Kasumi-1 (cell line): ENCODE measurements at places on chromosomes 1 and 21.

DNA sequence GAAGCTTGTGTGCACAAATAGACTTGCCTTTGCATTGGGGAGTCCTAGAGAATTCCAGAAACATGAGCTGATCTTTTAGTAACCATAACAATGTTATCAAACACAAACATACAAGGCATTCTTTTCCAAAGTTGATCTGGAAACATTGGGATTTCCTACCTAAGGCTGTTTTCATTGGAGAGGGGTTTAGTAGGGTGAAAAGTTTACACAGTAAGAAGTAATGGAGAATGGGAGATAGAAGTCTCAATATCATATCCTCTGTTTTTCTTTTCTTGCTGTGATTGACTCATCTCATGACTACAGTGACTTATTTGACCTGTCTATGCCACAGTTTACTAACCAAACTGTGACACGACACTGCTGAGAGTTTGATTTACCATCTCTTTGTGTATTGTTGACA lies 65.6 kb upstream of the PLA2G4A start:
- no peak for DNase-seq

GRCh38 chr1:197806718-197807117 lies 31.4 kb upstream of the DENND1B start:
- DNase-seq, result no peak

DNA sequence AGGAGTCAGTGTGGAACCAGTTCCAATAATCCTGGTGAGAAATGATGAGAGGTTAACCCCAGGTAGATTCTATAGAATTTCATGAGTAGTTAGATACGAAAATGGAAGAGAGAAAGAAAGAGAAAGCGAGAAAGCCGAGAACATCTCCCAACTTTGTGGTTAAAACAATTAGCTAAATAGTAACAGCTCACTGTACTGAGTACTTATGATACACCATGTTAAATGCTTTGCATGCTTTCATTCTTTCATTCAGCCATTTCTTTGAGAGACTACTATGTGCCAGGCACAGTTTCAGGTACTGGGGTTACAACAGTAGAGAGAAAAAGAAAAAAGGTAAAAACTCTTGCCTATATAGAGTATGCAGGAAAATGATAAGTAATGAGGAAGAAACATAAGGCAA lies 109.7 kb upstream of the SYT6 start:
- DNase-seq, result no peak

DNA sequence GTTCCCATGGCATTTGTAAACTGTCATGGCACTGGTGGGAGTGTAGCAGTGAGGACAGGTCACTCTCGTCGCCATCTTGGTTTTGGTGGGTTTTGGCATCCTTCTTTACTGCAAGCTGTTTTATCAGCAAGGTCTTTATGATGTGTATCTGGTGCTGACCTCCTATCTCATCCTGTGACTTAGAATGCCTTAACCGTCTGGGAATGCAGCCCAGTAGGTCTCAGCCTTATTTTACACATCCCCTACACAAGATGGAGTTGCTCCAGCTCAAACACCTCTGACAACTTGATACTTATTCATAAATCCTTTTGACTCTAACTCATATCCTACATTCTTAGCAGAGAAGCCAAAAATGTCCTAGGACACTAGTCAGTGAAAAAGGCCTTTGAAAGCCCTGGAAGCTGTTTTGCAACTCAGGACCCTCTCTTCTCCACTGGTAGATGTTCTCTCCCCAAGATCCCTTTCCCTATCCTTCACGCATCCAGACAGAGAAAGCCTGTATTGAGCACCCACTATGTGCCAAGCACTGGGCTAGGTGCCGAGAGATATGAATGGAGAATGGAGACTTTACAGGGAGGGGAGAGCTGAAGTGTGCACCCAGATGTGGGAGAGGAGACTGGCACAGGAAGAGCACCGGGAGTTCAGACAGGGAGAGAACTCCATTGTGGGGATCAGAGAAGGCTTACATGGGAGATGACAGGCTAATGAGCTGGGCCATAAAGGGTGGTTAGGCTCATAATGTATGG lies 6.7 kb upstream of the CSRP1 start:
- no peak for DNase-seq

DNA sequence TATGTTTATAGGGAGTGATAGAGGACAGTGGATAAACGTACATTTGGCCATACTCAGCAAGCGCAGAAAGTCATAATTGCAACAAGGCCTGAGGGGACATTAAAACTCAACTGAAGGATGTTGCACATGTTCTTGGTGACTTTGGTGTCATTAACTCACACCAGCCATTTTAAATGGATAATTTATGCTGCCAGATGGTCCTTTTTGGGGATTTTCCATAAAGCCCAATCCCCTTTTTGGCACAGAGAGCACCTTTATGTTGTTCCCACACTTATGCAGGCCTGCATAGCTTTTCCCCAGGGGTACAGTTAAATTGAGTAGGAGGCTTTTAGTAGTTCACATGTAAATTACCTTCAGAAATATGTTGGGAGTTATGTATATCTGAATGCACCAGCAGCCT lies 279.6 kb downstream of the NFIA start:
- no peak for DNase-seq

GRCh38 chr21:31671931-31672330 lies 12.4 kb downstream of the SOD1 start:
- DNase-seq, result no peak

DNA sequence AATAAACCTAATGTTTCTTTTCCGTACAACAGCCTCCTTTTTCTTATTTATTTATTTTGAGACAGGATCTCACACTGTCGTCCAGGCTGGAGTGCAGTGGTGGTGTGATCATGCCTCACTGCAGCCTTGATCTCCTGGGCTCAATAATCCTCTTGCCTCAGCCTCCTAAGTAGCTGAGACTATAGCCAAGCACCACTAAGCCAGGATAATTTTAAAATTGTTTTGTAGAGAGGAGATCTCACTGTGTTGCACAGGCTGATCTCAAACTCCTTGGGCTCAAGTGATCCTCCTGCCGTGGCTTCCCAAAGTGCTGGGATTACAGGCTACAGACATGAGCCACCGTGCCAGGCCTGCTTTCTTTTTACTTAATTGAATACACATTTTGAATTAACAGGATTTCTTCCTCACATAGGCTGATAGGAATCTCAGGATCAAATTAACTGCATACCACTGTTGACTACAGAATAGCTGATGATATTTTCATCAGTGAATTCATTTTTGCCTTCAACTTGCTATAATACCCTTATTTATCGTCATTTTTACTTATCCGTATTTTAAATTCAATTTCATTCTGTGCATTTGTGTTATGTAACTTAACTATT lies 2010.5 kb downstream of the NCAM2 start:
- DNase-seq, result no peak

- no peak for DNase-seq
Measured at GRCh38 chr1:43437031-43437973, 16.4 kb downstream of the HYI start.

GRCh38 chr21:42684109-42684916 lies 30.9 kb downstream of the PDE9A start:
- peak; percentile 73 for DNase-seq

- no peak for DNase-seq
Measured at GRCh38 chr1:167184081-167184480, 36.6 kb upstream of the POU2F1 start.
